T-helper 22 cell (primary cell): ENCODE measurements at places on chromosomes 16 and 17.

DNA sequence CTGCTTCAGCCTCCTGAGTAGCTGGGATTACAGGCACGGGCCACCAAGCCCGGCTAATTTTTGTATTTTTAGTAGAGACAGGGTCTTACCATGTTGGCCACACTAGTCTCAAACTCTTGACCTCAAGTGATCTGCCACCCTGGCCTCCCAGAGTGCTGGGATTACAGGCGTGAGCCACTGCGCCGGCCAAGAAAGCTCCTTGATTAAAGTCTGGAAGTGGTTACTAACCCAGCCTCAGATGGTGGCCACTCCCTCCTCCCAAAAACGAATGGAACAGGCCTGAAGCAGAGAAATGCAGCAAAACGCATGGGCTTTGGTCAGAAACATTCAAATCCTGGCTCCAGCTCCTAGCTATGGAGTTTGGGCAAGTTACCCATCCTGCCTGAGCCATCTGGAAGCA lies 11.3 kb downstream of the FKBP10 start:
- no peak for DNase-seq

- DNase-seq, result peak; percentile 59
Measured at GRCh38 chr17:82205720-82206508, 6.7 kb downstream of the CCDC57 start.

DNA sequence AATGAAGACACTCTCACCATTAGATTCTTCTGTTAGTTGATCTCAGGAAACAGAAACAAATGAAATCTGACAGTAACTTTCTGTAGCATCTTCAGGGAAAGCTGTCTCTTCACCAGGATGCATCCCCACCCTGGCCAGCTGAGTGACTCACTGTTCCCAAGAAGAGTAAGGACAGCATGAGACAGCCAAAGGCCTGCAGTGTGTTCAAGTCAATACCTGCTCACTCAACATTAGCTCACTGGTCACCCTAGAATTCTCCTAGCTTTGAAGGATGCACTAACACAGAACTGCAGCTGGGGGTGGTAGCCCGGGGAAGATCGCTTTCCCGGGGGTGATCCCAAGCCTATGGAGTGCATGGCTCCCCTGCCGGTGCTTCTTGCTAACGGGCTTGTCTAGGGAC lies 28.2 kb upstream of the CLEC18B start:
- DNase-seq, result no peak

GRCh38 chr17:6303664-6304063 lies 131.3 kb downstream of the AIPL1 start:
- no peak for DNase-seq

GRCh38 chr16:11783319-11784037 lies 13.6 kb downstream of the ZC3H7A start:
- peak; percentile 34 for DNase-seq

- DNase-seq, result no peak
Measured at GRCh38 chr16:2086812-2087747, 39.3 kb downstream of the TSC2 start.
